ENCODE measurements at places on chromosomes 12 and 14.

GRCh38 chr14:33972583-33973081 is 21.8 kb upstream of the EGLN3 start:
- no peak for DNase-seq

DNA sequence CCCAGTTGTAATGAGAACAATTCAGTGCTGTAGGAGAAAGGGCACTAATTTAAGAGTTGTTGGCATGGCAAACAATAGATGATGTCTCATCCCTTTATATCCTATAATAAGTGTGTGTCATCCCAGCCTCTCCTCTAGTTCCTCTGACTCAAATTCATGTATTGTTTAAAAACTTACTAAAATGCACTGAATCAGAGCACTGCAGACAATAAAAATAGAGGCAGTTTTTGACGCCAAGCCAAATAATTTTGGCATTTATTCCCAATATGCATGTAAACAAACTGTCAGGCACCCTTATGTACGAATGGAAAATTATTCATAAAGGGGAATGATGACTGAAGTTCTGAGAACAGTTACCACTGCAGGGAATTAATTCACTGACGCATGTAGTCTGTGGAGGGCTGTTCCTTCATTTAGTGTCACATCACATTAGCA is 57.9 kb upstream of the TMX1 start:
- no peak for DNase-seq

GRCh38 chr14:63524537-63525155 is 18.5 kb downstream of the PPP2R5E start:
- DNase-seq = no peak

GRCh38 chr12:96233939-96234461 is 39.8 kb downstream of the ELK3 start:
- no peak for DNase-seq

- no peak for DNase-seq
Measured at GRCh38 chr12:81626406-81626805, 132.7 kb downstream of the PPFIA2 start.

DNA sequence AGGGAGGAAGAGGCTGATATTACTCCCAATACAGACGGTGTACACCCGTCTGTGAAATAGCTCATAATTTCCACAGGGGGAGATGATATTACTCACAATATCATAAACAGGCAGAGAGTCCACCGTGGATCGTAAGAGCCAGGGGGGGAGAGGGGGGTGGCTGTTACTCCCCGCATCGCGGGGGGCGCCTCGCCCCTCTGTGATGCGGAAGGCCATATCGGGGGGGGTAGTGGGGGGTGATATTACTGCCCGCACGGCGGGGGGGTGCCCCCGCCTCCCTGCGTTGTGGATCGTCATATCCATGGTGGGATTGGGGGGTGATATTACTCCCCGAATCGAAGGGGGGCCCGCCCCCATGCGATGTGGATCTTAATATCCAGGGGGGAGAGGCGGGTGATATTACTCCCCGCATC is 91.9 kb downstream of the FRMD6 start:
- DNase-seq = no peak

- DNase-seq = no peak
Measured at GRCh38 chr14:85010186-85010585, 519.8 kb upstream of the FLRT2 start.

GRCh38 chr12:4771172-4771959 is 51.2 kb downstream of the GALNT8 start:
- no peak for DNase-seq

GRCh38 chr12:34264110-34264509 is 241.8 kb downstream of the ALG10 start:
- no peak for DNase-seq

DNA sequence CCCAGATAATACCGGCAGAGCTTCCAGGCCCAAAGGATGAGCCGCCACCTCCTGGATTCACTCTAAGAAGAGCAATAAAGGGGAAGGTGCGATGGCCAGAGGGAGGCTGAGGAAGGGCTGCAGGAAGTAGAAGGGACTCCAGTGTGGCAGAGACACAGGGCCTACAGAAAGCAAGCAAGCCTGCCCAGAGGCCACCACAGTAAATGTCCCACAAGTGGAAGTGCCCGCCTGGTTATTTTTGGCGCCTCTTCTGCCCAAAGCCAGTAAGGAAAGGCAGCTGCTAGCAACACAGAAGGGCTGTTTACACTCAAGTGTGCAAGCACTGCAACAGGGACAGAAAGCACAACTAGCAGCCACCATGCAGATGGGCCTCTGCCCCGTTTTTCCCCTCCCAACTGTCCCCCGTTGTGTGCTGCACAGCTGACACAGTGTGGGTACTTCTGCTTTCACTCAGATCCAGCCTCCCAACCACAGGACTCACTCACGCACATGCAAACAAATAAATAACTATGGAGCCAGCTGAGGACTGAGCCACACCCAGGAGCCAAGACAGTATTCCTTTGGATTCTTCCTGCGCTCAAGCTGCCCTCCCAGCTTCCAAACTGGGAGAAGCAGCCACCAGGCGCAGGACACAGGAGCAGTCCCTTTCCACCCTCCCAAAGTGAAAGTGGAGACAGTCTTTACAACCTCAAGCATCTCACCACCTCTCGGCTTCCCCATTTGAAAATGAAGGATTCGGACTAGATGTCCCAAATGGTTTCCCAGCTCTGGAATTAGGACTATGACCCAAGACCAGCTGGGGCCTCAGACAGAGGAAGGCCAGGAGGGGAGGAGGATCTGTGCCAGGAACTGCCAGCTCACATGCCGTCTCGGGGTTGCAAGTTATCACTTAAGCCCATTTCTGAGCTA is 40.0 kb upstream of the PNMA1 start:
- DNase-seq = no peak

DNA sequence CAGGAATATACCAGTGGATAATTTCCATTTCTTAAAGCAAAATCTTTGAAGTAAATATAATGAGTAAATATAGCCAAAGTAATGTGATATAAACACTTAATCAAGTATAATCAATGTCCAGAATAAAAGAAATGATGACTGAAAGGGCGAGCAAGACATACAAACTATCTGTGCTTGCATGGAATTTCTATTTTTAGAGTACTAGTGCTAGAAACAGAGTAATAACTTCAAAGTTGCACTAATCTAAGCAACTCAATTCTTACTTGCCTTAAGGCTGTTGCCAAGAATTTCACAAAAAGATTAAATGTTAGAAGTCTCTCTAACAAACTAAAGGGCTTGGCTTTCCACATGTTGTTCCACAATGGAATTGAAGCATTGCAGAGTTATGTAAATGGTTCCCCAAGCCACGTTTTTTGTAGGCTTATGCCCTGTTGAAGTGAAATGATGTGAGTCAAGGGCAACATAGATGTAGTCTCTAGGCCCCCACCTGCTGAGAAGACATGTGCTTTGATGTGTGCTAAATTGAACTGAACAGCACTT is 175.0 kb upstream of the LMNTD1 start:
- DNase-seq = no peak

GRCh38 chr12:46364777-46365580 is 7.6 kb downstream of the SLC38A2 start:
- DNase-seq = no peak

- no peak for DNase-seq
Measured at GRCh38 chr12:110367181-110367864, 36.2 kb downstream of the ANAPC7 start.

GRCh38 chr12:88182416-88182815 is 40.3 kb downstream of the TMTC3 start:
- no peak for DNase-seq

DNA sequence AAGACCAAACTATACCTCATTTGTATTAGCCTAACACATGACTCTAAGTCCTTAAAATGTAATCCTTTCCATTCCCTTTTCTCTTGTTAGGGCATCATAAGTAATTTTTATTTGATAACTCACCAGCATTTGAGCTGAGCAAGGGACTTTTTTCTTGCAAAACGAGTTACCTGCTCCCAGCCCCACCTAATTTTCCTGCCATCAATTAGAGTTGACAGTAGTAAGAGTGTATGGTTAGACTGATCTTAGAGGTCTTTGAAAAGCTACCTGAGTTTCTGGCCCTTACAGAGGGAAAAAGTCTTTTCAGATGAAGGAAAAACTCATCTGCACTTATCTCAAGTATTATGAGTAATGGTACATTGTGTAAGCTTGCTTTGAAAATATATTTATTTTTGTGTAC is 33.7 kb upstream of the AMN start:
- no peak for DNase-seq

- no peak for DNase-seq
Measured at GRCh38 chr12:109475121-109475520, 2.0 kb downstream of the KCTD10 start.

DNA sequence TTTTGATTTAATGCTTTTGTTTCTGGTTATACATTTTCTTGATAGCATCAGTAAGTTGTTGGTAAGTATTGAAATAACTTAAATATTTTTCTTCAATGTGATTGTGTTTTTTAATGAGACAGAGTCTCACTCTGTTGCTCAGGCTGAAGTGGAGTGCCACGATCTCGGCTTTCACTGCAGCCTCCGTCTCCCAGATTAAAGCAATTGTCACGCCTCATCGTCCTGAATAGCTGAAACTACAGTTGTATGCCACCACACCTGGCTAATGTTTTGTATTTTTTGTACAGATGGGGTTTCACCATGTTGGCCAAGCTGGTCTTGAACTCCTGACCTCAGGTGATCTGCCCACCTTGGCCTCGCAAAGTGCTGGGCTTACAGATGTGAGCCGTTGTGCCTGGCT is 78.8 kb downstream of the FGD4 start:
- no peak for DNase-seq

DNA sequence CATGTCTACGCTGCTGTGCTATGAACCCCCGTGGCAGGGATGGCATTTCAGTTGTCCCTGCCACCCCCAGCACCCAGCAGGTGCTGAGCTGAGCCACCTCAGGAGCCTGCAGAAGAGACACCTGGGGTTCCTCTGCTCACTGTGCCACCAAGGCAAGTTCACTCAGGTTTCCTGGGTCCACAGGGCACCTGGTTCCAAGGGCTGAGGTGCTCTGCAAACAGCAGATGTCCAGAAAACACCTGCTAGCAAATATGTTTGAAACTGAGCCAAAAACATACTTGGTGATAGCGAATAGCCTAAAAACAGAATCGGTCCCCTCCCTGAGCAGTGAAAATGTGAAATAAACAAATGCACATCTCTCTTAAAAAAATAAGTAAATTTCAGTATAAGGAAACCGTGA is 35.6 kb upstream of the GPR68 start:
- DNase-seq = no peak

GRCh38 chr12:109822951-109823411 is 10.2 kb downstream of the TRPV4 start:
- DNase-seq = no peak

DNA sequence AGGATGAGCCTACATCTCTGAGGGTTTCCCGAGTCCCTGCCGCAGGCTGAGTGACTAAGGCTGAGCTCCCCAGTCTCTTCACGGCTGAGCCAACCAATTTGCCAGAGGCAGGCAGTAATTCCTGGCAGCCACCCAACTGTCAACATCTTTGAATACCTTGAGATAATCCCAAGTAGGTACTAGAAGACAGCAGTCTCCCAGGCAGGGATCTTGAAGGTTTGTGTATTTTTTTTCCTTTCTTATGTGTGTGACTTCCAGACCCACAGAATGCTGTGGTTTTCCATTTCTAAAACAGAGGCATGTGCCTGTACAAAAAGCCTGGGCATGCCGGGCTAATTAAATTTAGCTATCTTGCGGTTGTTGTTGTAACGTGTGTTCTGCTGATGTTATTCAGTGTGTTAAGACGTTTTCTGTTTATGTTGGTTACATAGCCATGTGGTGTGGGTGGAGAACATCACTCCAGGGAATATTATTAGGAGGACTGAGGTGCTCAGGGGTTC is 155.5 kb downstream of the ANO2 start:
- DNase-seq = no peak

- no peak for DNase-seq
Measured at GRCh38 chr12:108182096-108182495, 53.0 kb downstream of the WSCD2 start.

DNA sequence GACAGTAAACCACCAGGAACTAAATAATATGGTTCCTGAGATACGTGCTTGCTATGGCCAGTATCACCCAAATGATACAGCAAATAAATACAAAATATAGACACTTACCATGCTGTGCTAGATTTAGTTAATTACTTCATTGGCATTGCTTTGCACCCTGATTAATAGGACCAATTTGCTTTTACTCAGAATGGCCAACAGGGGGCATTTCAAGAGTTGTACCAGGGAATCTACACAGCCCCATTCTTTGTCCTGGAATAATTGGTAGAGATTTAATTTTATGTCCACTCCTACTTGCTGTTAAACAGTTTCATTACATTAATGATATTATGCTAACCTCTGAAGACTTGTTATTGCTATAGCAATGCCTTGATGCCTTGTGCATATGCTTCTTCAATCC is 280.8 kb downstream of the RERGL start:
- no peak for DNase-seq

DNA sequence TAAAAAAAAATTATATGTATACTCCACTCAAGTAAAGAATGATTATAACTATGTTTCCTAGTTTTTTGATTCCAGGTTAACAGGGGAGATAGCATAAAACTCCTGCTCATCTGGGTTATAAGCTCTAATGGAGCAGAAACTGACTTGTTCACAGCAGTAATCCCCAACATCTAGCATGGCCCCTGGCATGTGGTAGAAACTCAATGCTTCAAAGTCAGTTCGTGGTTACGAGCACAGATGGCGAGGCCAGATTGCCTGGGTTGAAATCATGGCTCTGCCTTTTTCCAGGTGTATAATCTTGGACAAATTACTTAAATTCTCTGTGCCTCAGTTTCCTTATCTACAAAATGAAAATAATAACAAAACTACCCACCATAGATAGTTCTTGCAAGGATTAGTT is 183.8 kb downstream of the TTC7B start:
- no peak for DNase-seq

GRCh38 chr12:27652174-27652763 is 44.0 kb upstream of the REP15 start:
- peak; percentile 23 for DNase-seq

DNA sequence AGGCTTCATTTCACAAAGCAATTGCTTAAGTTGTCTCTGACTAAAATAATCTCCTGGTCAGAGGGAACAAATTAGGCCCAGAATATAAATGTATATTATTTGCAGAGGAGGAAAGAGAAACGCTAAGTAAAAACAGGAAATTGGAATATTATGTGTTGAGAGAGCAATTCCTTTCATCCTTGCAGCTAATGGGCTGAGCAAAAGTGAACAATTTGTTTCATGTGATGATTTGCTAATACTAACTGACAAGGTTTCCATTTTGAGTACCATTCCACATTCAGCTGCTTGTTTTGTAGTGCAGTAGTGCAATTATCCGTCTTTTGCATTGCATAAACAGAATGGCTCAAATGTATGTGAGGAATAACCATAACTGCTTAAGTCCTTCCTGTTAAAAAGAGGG is 103.2 kb downstream of the TPH2 start:
- no peak for DNase-seq

- no peak for DNase-seq
Measured at GRCh38 chr12:16003460-16003859, 92.3 kb downstream of the DERA start.

Data from activated CD4-positive, alpha-beta T cell treated with anti-CD3 and anti-CD28 coated beads for 24 hours (primary cell).